NCI-H1417 (cell line): ENCODE measurements at places on chromosomes 16 and 17.
A peak's percentile ranks its signal among the peaks of the same experiment; 100 is the strongest.

GRCh38 chr16:53899431-53899830 lies 195.5 kb downstream of the FTO start:
- no peak for DNase-seq

GRCh38 chr16:56793492-56793891 lies 63.6 kb downstream of the NUP93 start:
- peak; percentile 62 for DNase-seq

DNA sequence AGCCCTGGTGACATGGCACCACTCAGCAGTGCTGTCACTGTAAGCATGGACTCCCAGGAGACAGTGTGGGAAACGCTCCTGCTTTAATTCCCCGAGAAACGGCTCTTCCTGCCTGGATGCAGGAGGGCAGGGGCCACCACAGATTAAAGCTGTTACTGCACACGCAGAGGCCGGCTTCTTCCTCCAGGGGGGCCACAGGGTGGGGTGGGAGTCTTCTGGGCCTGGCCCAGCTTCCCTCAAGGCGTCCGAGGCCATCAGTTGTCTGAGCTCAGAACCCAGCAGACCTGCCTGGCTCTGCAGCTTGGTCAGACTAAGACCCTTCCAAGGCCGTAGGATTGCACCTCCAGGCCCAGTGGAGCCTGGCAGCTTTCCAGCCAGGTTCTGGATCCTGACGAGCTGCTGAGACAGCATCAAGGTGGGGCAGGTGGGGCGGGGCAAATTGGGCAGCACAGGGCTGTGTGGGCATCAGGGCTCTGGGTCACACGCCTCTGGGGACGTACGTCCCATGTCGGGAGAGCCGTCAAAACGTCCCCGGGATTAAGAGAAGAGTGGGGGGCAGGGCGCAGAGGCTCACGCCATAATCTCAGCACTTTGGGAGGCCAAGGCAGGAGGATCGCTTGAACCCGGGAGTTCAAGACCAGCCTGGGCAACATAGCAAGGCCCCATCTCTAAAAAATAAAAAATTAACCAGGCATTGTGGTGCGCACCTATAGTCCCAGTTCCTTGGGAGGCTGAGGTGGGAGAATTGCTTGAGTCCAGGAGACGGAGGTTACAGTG lies 5.0 kb upstream of the CAPN15 start:
- no peak for DNase-seq

DNA sequence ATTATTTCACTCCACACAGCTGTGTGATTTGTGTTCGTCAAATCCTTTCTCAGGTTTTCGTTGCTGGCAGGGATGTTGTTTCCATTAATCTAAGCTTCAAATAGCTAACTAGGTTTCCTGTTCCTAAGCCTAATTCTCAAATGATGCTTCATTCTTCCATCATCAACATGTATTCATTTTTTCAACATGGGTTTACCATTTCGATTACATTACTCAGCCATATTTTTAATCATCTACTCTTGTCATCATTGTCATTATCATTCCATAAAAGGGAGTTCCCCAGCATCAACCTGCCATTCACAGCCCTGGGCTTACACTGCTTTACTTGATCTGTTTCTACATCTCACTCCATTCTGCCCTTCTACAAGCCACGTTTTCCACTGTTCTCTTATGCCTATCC lies 33.3 kb upstream of the ANKFN1 start:
- no peak for DNase-seq

GRCh38 chr17:80028030-80028429 lies 7.6 kb downstream of the TBC1D16 start:
- DNase-seq: no peak

DNA sequence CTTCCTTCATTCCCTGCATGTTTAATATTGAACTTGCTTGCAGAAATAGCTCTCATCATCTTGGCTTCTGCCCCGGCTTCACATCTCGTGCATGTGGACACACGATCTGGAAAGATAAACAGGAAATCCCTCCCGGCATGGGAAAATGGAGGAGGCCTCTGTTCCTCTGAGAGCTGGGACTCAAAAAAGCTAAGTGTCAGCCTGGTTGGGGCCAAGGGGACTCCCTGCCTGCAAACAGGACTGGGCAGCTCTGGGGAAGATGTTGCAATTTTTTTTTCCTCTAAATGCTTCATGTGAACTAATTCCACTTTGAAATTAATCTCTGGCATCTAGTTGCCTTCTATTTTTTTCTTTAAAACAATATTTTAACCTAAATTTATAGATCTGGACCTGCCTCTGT lies 24.8 kb downstream of the ITPRIPL2 start:
- DNase-seq: no peak

DNA sequence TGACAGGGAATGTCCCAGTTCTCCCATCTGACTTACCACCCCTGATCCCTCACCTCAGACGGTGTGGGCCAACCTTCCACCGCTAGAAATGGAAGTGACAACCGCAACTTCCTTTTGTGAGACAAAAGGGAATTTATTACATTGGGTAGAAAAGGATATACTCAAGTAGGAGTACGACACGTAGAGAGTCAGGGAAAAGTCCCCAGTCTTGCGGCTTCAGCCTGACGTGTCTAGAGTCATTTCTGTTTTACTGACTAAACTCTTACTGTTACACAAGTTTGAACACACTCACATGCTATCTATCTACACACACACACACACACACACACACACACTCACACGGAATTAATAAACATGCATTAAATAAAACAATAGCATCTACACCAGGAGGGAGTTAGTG lies 178.9 kb downstream of the COPRS start:
- no peak for DNase-seq

DNA sequence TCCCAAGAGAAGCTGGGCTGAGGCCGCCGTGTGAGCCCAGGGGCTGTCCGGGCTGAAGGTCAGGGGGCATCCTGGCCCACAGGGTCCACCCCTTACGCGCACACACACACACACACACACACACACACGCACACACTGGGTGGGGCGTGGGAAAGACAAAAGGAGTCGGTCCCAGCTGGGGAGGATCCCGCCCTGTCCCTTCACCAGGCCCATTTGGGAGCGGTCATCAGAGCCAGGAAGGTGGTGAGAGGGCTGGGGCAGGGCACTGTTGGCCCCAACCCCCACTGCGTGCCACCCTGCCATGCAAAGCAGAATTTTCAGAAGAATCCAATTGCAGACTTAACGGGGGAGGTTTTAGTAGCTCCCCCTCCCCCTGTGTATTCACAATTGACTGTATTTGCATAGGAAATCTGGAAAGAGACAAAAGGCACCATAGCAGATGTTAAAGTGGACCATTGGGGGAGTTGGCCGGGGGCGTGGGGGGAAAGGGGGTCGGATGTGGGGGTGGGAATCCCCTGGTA lies 11.3 kb upstream of the CD300A start:
- peak; percentile 20 for DNase-seq

DNA sequence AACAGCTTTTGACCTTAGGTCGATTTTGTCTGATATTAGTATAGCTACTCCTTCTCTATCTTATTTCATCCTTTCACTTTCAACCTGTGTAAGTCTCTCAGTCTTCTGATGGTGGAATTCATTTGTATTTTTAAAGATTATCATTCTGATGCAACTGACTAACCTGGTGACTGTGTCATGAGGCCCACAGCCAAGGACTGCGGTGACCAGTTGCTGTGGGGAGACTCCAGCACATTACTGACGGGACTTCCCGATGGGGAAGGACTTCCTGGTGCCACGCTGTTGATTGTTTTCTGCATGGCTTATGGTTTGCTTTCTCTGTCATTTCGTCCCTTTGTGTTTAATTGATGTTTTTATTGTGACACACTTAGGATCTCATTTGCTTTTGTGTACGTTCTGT lies 34.2 kb downstream of the RMI2 start:
- DNase-seq: peak; percentile 17

DNA sequence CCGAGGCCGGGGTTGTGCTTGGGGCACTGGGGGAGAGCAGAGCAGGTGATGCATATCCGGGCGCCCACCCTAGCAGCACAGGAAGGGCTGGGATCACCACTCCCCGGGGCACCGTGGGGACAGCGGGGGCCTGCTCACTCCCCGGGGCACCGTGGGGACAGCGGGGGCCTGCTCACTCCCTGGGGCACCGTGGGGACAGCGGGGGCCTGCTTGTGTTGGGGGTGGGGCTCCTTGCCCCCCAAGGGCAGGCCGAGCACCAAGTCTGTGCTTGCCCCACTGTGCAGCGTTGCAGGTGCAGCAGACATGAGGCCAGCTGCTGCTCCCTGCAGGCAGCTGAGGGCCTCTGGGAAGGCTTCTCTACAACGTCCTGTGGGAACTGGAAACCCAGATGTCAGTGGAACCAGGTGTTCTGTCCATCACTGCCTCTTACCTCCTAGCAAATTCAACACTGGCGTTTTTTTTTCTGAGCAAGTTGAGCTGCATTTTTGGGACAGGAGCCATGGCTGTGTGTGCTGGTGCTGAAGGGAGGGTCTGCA lies 25.0 kb upstream of the ZNF750 start:
- peak; percentile 90 for DNase-seq

DNA sequence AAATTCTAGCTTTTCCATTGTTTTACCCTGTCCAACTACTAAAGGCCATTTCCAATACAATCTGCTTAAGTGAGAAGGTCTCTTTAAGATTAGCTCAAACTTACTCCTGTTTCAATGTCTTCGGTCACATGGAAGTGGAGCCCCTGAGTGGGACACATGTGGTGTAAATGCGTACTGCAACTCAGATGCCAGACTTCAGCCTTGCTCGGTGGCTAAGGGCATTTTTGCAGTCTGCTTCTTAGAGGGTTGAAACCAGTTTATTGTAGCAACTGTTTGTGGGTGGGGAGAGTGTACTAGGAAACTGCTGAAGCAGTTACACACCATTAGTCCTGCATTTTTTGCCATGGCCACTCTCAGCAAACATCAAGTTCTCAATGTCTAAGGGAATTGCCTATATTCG lies 140.6 kb downstream of the PARN start:
- DNase-seq: no peak

- no peak for DNase-seq
Observed at GRCh38 chr17:40470932-40471828, 27.9 kb downstream of the IGFBP4 start.

DNA sequence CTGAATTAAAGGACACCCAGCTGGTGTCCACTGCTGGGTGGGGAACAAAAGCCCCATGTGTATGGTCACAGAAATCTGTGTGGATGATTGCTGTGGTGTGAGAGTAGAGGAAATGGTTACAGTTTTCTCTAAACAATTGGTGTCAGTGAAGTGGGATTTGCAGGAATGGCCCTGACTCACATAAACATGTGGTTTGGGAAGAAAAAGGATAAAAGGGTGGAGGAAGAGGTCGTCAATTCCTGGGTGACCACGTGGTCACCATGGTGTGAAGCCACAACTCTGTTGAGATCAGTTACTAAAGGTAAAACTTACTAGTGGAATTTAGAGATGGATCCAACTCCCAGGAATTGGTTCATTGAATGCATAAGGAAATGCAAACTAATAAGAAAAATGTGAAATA lies 3.6 kb upstream of the TUBG2 start:
- DNase-seq: no peak

- DNase-seq: no peak
Observed at GRCh38 chr16:52741351-52741750, 194.4 kb upstream of the TOX3 start.

GRCh38 chr17:7929158-7930023 lies at the start of gene KCNAB3:
KCNAB3 (minus strand) TSS chr17:7929856; CDS start chr17:7929435, 421 bp downstream.
- DNase-seq: no peak
